ENCODE measurements at places on chromosomes 2 and 18.

DNA sequence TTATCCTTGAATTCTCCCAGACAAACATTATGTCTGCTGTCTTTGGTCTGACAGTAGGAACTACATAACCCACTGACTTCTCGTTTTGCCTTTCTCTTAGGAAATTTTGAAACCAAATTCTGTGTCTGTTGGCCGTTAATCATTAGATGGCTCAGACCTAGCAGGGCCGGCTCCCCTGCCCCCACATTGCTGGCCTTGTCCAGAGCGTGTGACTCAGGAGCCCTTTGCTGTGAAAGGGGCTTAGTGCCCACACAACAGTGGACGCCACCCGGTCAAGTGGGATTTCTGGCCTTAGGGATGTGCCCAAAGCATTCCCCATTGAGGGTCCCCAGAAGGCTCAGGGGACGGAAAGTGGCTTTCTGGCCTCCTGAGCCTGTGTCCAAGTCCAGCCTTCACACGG, 137.5 kb downstream of the CTIF start:
- DNase-seq = no peak

DNA sequence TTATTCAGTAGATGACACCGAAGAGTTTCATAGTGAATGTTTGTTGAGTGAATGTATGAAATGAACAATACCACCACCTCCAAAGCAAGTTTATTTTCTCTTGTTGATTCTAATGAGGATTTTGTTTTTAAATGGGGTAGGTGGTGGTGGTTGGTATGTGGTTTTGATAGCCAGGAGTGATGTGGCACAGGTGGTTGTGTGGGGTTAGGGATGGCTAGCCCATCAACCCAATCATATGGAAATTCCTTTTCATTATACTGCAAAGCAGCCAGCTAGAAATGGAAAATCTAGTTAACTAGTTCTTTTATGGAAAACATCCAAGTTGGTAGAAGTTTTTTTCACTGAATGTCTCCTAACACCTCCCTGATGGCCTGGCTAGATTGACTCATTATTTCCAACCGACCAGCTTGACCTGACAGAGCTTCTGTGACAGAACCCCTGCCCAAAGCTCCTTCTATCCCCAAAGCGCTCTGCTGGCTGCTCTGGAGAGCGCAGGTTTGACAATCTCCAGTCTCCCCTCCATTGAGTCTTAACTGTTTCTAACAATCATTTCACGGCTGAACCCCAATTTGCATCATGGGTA, 376.9 kb downstream of the MTX2 start:
- no peak for DNase-seq

DNA sequence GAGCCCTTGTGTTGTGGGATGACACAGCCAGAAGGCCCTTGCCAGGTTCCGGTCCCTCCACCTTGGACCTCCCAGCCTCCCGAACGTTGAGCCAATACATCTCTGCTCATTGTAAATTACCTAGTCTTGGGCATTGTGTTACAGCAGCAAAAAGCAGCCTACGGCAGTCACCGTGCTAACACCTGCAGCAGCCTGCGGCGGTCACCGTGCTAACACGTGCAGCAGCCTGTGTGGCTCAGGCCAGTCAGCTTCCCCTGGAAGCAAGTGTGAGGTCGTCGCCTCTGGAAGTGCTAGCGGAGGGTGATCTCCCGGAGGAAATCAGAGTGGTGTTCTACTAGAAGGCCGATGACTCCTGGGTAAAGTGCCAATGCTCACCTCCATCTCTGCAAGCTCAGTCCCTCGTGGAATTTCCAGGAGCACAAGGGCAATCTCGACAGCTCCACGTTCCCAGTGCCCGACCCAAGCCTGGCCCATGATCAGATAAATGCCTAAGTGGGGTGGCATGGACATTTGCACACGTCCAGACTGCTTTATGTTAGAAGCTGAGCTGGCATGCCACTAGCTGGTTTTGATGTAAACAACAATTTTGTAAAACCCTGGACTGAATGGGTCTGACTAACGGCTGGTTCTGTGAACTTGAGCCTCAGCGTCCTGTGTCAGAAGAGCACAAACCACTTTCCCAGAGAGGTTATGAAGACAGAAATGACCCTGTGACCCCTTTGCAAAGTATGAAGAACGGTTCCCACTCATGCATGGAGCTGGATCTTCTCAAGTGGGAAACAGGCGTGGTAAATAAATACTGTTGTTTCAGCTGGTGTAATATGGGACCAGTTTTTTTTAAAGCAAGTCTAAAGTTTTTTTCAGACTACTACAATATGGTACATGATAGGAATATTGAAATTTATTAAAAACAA, 11.4 kb upstream of the CNDP1 start:
- DNase-seq = no peak

DNA sequence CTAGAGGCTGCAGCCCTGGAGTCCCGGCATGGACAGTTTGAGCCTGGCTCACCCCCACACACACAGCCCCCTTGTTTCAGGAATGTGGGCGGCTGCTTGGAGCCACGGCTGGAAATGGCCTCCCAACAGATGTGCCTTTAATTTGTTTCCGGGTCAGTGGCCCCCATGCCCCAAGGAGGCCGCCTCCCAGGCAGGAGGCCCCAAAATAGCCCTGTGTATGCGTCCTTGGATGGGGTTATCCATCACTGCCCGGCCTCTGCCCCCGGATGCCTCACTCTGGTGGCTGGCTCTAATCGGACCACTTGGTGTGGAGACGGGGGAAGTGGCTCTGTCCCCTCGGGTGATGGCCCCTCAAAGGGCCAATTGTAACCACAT, 151.9 kb upstream of the MYCN start:
- DNase-seq = no peak

- DNase-seq = no peak
These were observed 53.5 kb upstream of the LCLAT1 start for GRCh38 chr2:30393510-30393909.

DNA sequence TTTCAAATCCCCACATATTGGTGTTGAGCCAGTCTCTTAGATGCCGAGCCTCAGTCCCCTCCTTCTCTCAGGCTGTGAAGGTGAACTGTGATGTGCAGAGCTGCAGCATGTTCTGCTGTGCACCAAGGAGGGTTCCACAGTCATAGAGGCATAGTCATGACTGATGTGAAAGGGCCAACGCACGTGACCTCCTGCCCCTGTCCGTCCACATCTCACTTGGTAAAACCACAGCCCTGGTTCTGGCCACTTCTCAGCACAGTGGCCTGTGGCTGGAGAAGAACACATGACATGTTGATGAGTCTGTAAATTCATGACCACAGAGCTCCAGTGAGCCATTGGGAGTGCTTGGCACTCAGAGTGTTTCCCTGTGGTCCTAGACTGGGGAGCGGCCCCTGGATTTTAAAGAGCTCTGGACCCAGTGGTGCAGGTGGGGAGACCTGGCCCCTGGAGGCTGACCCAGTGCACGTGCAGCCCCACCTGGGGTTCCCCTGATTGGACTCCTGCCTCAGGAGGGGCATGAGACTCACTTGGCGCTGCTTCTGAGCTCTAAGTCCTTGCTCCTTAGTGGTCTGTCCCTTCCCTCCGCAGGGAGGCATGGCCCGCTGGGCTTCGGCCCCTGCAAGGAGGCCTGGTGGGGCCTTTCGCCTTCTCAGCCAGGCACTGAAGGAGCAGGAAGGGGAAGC, 25.3 kb downstream of the INPP4A start:
- no peak for DNase-seq

DNA sequence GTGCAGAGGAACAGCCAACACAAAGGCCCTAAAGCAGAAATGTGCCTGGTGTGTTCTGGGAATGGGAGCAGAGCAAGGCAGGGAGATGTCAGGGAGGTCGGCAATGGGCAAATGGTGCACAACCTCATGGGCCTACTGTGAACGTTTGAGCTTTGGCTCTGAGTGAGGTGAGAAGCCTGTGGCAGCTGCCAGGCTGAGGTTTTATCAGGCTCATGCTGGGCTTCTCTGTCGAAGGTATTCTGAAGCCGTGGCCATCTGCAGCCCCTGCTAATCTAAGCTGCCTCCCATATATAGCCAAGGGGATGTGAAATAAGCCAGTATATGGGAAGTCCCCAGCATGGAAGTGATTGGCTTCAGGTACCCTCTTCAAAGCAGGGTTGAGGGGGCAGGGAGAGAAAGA, 193.3 kb downstream of the SLC4A3 start:
- DNase-seq = no peak

DNA sequence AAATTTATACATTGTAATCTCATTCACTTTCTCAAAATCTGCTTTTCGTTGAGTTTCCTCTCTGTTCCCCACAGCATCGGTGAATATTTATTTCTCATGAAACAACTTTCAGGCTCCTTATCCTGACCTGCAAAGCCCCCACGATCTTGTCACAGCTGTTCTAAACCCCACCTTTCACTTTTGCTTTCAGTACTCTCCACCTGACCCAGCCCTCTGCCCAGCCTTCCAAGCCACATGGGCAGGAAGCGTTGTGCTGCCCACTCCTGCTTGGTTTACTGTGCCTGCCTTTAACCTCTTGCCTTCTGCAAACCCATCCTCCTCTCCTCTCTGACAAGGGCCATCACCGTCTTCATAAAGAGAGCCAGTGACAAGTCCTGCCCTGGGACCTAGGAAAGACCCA, 262.5 kb downstream of the GALR1 start:
- no peak for DNase-seq

GRCh38 chr2:177617849-177618248, 225.3 kb downstream of the AGPS start:
- DNase-seq = no peak

DNA sequence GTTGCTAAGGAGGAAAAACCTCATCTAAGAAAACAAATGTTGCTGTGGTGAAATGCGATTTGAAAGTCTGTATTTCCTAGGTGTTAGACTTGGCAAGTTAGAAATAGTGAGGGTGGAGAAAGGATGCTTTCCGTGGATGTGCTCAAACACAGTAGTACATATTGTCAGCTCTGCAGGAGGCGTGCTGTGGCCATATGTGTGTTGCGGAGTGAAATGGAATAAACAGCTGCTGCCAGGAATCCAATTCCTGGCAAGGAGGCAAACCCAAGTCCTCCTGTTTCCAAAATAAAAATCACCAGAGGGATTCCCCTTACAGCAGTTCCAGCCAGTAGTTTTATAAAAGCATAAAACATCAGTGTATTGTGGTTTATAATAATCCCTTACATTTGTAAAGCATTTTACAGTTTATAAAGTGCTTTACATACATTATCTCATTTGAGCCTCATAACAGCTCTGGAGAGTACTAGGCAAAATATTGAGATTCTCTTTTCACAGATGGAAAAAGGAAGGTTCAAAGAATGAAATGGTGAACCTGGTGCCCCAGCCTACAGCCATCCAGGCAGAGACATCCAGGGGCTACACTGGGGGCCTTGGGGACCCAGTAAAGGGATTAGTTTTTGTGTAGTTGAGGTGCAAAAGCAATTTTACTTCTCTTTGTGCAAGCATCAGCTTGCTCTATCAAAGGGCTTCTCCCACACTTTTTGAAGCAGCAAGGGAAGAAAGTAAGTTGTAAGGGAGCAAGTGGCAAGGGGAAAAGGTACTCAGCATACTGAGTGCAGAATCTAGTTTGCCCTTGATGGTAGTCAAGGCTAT, 206.0 kb downstream of the AGPS start:
- DNase-seq = no peak

DNA sequence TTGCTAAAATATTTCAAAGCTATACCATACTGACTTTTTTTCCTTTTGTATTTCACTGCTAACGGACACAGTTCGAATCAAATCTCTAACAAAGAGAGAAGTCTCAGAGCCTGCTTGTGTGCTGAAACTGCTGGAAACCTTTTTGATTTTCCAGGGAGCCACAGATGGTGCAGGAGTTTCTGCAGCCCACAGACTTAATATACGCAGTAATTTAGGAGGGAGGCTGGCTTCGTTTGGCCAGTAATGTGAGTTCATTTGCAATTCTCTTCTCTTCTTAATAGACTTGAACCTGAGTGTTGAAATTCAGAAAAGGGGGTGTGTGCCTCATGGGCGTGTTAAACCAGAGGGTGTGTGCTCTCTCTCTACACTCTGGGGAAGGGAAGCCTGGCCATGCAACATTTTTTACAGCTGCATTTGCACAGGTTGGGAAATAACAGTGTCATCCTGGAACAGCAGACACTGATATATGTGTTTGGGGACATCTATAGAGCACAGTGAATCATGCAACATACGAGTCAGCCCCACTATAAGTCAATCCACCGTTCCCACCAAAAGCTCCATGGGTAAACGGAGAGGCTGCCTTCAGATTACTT, 333.0 kb downstream of the CLIP4 start:
- no peak for DNase-seq

GRCh38 chr2:62292190-62292589, 96.3 kb downstream of the B3GNT2 start:
- DNase-seq = no peak

GRCh38 chr2:64735504-64735903, 81.8 kb upstream of the SERTAD2 start:
- no peak for DNase-seq

- no peak for DNase-seq
These were observed 891 bp upstream of the KHK start for GRCh38 chr2:27085673-27086089.

DNA sequence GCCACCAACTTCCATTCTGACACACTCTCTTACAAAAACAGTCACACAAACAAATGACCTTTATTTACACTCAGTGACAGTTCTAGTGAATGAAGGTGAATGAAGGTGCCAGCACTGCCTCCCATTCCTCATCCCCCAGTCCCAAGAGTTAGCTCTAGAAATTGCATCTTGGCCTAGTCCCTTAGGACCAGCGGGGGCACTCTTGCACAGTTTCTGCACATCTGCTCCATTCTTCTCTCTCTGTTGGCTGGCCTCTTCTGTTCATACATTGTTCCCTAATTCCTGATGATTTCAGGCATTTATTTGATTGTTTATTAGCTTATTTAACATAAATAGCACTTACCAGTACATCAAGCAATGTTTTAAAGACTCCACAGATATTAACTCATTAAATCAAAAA, 30.9 kb downstream of the GAREM1 start:
- peak; percentile 29 for DNase-seq

GRCh38 chr2:172438741-172439508, 11.5 kb downstream of the ITGA6 start:
- DNase-seq = no peak

DNA sequence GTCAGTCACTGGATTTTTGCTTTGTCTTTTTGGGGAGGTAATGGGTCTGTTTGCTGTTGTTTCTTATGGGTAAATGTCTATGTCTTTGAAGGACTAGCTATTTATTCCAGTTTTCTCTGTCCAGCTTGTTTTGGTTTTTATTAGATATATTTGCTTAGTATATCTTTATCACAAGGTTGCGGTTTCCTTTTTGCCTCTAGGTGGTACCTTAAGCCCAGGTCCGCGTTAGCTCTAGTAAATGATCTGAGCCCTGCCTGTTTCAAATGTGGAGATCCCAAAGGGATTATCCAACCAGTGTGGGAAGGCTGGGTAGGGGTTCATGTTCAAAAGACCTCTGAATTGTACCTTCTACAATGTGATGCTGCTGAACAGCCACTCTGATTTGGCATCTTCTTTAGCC, 114.5 kb downstream of the MYO3B start:
- no peak for DNase-seq

GRCh38 chr2:235472443-235472842, 21.4 kb upstream of the AGAP1 start:
- no peak for DNase-seq

DNA sequence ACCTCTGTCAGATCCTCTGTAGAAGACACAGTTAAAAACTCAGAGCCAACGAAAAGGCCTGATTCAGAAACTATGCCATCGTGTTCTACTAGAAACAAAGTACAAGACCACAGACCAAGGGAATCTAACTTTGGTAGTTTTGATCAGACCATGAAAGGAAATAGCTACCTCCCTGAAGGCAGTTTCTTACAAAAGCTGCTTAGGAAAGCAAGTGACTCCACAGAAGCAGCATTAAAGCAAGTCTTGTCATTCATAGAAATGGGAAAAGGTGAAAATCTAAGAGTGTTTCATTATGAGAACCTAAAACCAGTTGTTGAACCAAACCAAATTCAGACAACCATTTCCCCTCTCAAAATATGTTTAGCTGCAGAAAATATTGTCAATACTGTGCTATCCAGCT, 58.2 kb downstream of the FSIP2 start:
- DNase-seq = no peak

All from NCI-H1436 treated with DMSO at 0.1 percent for 48 hours (cell line).